ENCODE measurements at places on chromosomes 1 and 21. TPM values are rescaled to one million over a fixed set of nuclear protein-coding genes. Genes with fewer than 3 reads are reported as not detected.

DNA sequence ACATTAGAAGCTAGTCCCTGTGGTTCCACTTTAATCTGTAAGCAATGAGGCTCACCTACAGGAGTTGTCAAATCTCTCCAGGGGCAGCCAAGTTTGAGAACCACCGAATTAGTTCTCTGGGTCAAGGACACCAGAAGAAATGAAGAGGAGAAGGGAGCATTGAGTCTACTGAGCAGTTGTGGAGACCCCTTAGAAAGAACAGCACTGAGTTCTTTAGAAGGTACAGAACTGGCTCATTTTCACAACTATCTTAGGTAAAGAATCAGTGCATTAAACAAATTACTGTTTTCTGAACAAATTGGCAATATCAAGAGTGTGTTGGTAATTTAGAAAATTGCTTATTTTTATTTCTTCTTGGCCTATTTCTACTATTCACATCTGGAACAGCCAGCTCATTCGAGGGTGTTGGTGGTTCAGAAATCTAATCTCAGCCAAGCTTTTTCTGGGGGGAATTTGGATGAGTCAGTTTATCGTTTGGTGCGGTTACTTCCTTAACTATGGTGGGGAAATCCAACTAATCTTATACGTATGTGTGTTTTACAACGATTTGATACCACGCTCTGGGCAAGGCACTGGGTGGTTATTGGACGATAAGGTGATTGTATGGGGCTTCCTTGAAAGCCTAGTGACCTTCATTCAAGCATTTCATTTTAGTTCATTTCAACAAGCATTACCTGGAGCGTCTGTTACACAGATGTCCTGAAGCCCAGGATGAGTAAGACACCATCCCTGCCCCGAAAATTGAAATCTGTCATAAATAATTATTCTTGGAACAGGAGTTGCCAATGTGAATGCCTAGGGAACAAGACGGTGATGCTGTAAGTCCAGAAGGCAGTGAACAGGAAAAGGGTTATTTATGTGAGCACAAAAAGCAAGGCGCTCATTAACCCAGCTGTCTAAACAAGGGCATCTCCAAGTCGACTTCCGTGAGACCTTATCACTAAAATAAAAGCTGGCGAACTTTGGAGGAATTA lies 52.0 kb upstream of the TMPRSS2 start:
- DNase-seq, result no peak

DNA sequence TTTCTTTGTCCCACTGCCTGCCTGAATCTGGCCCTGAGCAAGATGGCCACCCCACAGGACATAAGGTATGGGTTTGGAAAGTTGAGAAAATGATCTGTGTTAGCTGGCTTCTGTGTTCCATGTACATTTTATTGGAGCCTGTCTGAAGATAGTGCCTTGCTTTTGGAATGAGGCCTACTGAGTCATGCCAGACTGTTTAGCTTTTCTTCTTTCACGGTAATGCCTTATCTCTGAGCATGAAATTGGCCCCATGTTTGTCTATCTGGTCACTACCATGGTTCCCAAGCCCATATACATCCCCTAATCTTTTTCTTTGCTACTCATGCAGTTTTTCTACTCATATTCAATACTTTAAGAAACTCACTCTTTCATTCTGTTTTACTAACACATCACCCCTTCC lies 85.1 kb upstream of the LMO4 start:
- no peak for DNase-seq

The CHAF1B gene
- 5.7 TPM for total RNA-seq

The NR1I3 gene
- not detected for total RNA-seq
